ENCODE measurements at places on chromosomes 7 and 10.

DNA sequence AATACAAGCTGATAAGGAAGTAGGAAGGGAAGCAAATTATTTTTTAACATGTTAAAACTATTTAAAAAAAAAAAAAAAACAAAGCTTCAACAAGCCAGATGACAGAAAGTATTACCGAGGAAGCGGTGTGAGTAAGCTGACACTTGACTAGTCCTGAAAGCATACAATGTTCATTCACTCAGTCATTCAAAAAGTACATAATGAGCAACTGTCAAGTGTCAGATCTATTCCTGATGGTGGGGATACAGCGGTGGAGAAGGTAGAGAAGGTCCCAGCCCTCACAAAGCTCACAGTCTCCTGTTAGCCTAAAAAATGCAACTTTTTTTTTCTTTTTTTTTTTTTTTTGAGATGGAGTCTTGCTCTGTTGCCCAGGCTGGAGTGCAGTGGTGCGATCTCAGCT is 40.0 kb downstream of the RAPGEF5 start:
- no peak for DNase-seq

DNA sequence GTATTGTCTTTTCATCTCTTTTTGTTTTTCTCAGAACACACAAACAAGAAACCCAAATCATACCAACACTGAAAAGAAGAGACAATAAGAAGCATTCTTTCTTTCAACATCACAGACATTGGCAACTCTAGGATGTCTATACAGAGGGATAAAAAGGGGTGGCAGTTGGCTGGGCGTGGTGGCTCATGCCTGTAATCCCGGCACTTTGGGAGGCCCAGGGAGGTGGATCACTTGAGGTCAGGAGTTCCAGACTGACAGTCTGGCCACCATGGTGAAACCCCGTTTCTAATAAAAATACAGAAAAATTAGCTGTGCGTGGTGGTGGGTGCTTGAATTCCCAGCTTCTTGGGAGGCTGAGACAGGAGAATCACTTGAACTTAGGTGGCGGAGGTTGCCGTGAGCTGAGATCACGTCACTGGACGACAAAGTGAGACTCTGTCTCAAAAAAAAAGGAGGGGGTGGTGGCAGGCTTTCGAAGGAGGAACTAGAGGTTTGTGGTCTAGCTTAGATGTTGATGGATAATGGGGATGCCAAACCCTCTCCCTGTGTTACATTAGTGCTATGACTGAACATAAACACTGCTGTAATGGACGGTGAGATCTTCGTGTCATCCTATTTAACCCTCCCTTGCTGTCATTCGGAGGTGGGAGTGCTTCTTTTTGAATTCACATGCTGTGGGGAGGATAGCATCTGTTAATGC is 9.4 kb downstream of the CNNM2 start:
- peak; percentile 87 for DNase-seq

- no peak for DNase-seq
Measured at GRCh38 chr10:29896053-29896452, 163.3 kb downstream of the JCAD start.

GRCh38 chr7:112654322-112655216 is 135.6 kb downstream of the TMEM168 start:
- DNase-seq = no peak

- no peak for DNase-seq
Measured at GRCh38 chr10:126387041-126387921, 996 bp downstream of the ADAM12 start.

DNA sequence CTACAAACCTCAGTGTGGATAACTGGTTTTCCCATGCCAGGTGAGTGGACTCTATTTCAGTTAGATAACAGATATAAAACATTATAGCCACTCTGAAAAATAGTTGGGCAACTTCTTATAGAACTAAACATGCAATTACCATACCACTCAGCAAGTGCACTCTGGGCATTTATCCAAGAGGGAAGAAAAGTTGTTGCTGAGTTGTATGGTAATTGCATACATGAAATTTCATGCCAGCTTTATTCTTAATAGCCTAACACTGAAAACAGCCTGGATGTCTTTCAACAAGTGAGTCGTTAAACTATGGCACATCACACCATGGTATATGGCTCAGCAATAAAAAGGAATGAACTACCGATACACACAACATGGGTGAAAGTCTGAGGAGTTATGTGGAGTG is 10.6 kb upstream of the UPP1 start:
- DNase-seq = no peak

GRCh38 chr10:92377962-92378361 is 87.0 kb downstream of the MARCHF5 start:
- no peak for DNase-seq

DNA sequence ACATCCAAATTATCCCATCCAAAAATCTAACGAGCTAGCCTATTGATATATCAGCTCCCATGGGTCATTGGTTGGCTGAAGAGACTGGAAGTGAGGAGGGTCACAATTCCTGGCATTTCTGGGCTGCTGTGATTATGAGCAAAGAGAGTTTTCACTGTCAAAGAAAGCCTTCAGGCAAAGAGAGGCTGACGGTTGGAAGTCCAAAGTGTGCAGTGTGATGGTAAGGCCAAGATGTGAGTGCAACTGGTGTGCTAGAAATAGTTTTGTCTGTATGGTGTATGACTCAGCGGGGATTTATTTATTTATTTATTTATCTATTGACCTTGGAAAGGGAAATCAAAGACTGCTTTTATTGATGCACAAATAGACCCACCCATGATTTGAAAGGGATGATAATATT is 75.0 kb downstream of the AASS start:
- DNase-seq = no peak

- no peak for DNase-seq
Measured at GRCh38 chr7:95861041-95861440, 88.7 kb downstream of the DYNC1I1 start.

GRCh38 chr7:44184206-44184872 is 4.9 kb downstream of the GCK start:
- no peak for DNase-seq

GRCh38 chr7:47154791-47155190 is 427.1 kb downstream of the TNS3 start:
- no peak for DNase-seq

DNA sequence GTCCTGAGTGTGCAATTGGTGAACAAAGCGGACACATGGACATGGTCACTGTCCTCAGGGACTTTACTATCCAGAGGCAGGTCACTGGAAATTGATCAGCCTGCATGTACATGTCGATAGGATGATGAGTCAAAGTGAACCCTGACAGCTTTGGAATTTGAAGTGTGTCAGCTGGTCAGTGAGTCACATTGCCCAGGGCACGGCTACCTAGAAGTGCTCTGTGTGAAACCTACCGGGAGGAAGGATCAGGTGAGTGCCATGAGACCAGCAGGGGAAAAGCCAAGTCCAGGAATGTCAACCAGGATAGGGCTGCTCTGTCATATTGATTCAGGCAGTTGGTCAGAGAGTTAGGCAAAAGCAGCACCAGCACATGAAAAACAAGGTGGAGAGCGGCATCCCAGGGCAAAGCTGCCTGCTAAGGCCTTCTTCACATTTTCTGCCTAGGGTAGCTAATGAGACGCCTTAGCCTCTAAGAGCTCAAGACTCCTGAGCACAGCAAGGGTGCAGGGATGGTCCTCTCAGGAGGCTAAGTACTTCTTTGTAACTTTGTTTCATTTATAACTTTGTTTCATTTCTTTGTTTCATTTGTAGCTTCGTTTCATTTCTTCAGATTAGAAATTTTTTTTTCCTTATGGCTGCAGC is 19.4 kb upstream of the PDCD4 start:
- no peak for DNase-seq

Measured in NB4 (cell line).